ENCODE measurements at places on chromosomes 6 and 20. TPM values are rescaled to one million over a fixed set of nuclear protein-coding genes. Genes with fewer than 3 reads are reported as not detected.

GRCh38 chr20:20690676-20691476 lies 21.6 kb downstream of the RALGAPA2 start:
- no peaks in the 10 kb centered on the region for H3K27me3 ChIP-seq
- H3K4me3 ChIP-seq, result no peak overlapping the region
- no peaks in the 10 kb centered on the region for H3K4me1 ChIP-seq
- no peak overlapping the region for H3K27ac ChIP-seq

DNA sequence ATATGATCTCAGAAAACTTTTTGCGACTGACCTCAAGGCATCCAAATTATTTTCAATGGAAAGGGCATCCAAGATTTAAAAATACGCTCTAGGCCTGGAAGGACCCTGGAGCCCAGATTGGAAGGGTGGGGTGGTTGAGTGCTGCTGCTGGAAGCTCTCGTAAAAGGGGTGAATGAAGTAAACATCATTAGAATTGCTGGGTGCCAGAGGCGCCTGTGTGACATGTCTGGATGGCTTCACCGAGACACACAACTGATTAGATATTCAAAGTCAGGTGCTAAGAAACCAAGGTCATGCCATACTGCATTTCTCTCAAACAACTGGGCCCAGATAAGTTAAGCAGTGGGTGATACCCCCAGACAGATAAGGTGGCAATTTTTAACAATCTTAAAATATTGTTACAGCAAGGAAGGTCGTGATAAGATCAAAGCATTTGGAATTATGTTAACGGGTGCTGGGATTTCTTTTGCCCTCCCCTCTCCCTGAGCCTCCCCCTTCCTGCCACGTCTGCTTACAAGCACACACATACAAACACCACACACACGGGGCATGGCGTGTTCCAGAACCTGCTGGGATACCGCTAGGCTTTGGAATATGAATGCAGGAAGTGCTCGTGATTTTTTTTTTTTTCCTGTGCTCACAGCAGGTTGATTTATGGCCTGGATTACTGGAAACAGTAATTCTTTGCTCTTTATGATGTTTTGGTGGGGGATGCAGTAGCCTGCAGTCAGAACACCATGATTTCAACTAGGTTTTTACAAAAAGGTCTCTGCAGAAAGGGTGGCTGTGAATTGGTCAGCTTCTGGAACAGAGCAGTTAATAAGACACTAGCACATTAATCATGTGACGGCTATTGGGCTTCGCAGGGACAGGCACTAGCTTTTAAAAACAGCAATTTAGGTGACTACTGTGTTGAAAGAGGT lies 551.2 kb downstream of the QKI start:
- no peaks in the 10 kb centered on the region for H3K36me3 ChIP-seq
- no peak overlapping the region for H3K27ac ChIP-seq
- no peaks in the 10 kb centered on the region for H3K27me3 ChIP-seq
- no peak for DNase-seq
- H3K4me1 ChIP-seq, result no peaks in the 10 kb centered on the region

DNA sequence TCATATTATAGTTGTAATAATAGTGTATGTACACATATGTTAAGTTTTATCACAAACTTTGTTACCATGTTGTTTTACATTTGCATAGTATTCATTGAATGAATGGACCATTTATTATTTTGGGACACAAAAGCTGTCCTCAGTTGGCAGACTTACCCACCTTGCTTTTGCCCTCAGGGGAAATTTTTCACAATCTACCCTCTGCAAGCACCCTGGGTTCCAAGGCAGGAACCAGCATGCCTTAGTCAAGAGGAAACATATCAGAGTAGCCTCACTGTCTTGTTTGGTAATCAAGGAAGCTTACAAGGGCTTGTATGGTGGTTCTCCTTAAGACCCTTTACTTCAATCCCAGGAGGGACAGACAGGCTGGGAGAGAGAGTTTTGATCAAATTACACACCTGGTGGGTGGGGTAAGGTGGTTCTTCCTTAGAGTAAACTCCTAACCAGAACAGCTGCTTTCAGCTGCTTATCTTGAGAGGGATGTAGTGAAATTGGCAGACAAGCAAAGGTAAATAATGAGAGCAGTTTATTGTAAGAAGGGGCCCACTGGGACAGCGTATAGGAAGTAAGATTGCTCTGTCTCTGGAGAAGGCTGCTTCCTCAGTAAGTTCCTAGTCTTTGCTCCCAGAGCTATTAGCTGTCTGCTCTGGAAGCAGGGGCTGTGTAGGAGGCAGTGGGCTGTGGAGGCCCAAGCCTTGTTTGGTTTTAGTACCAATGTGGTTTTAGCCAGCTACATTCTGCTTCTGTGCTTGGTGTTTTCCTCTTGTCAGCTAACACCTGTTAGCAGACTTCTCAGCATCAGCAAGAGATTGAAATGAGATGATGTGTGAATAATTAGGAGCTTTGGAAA lies 31.1 kb downstream of the BRPF3 start:
- H3K4me3 ChIP-seq, result no peak overlapping the region
- H3K4me1 ChIP-seq, result 0 out of 2 replicates have a peak, but pooled peaks cover 7% of the 10 kb centered on the region
- no peak overlapping the region for H3K27ac ChIP-seq
- DNase-seq, result no peak
- H3K36me3 ChIP-seq, result peaks cover 39% of the 10 kb centered on the region
- H3K27me3 ChIP-seq, result no peaks in the 10 kb centered on the region

The SLC35D3 gene
- total RNA-seq, result not detected

The BEND6 gene
- total RNA-seq, result 20.6 TPM

- H3K4me3 ChIP-seq, result no peak overlapping the region
- peaks cover 53% of the 10 kb centered on the region for H3K27me3 ChIP-seq
Measured at GRCh38 chr6:30480536-30481156, 8.7 kb upstream of the HLA-E start.

The DLL1 gene
- total RNA-seq, result 0.86 TPM

GRCh38 chr6:31882344-31882743 lies 3.5 kb upstream of the SLC44A4 start:
- H3K4me3 ChIP-seq, result no peak overlapping the region
- no peaks in the 10 kb centered on the region for H3K27me3 ChIP-seq
- DNase-seq, result peak; percentile 46
- no peaks in the 10 kb centered on the region for H3K36me3 ChIP-seq

DNA sequence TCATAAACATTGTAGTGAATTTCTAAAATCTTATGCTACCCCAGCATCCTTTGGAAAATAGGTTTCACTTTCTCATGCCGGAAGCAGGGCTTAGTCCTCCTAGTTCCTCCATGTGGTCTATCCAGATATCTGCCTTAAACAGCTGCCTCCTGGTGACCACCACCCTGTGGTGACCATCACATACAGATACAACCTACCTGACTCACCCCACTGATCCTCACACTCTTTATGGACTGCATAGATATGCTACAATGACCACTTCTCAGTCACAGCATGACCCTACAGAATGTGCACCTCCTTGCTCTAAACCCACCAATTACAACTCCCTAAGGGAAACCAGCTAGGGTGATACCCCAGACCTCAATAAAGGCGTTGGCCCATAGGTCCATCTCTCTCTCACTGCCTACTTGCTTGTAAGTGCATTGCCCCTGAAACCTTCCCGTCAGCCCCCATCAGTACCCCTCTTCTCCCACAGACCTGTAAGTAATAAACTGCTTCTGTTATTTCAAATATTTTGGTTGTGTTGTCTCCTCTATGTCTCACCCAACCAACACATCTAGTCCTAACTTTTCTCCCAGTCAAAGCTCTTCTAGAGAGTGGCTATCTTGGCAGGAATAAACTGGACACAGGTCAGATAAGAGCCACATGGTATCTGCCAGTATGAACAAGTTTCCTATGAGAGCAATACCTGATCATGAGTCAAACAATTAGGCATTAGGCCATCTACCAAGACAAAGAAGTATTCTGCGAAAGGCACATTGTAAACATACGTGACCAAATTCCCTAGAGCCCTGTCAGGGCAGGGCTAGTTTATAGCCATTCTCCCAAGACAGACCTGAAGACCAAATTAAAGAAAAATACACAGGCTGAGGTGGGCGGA lies 39.4 kb upstream of the PLEKHG1 start:
- H3K36me3 ChIP-seq, result no peaks in the 10 kb centered on the region
- DNase-seq, result no peak
- no peak overlapping the region for H3K4me3 ChIP-seq
- no peaks in the 10 kb centered on the region for H3K4me1 ChIP-seq

- H3K4me1 ChIP-seq, result no peaks in the 10 kb centered on the region
- no peak for DNase-seq
- no peaks in the 10 kb centered on the region for H3K36me3 ChIP-seq
- H3K4me3 ChIP-seq, result no peak overlapping the region
- H3K27me3 ChIP-seq, result no peaks in the 10 kb centered on the region
Measured at GRCh38 chr20:3413393-3413889, 6.0 kb upstream of the DNAAF9 start.

All from GM23248 (cell line).